ENCODE measurements at places on chromosomes 5 and 9.

GRCh38 chr5:103582364-103582763 lies 19.8 kb upstream of the NUDT12 start:
- no peak for DNase-seq

DNA sequence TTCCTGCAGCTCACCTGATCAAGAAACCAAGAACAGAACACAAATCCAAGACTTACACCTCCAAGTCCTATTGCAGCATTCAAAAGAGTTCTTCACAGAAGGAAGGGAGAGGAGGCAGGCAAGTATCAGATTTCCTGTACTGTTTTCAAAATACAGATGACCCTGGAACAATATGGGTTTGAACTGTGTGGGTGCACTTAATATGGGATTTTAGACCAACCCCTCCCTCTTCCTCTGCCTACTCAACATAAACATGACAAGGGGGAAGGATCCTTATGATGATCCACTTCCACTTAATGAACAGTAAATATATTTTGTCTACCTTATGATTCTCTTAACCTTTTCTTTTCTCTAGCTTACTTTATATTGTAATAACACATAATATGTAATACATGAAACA lies 104.6 kb downstream of the ELAVL2 start:
- DNase-seq: no peak

GRCh38 chr5:127096328-127096993 lies 23.2 kb upstream of the C5orf63 start:
- no peak for DNase-seq

DNA sequence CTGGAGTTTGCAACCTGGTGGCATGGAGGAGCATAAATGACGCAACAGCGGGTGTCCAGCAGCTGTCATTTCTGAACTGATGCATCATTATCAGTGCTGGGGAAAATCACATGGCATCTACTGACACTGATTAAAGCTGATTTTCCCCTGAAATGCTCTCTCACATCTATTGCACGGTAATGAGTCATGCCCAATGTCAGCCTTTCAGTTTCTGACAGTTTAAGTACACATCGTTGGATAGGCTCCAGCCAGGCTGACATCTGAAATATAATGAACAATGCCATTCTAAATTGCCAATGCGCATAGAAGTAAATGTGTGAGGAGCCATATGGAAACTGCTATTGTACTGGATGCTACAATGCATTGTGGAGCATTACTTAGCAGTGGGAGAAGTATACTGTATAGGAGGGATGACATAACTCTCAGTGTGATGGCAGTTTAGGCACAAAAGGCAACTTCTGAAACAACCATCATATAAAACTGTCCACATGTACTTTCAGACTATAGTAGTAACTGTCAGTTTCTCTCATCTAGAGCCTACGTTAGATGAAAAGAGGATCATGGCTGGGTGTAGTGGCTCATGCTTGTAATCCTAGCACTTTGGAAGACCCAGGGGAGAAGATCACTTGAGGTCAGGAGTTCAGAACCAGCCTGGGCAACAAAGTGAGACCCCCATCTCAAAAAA lies 389.3 kb upstream of the DMAC1 start:
- DNase-seq: no peak

- no peak for DNase-seq
Measured at GRCh38 chr9:69188975-69189374, 14.9 kb downstream of the TJP2 start.

- DNase-seq: no peak
Measured at GRCh38 chr5:93300309-93300923, 280.6 kb downstream of the NR2F1-AS1 start.

Data from effector CD4-positive, alpha-beta T cell (primary cell).